ENCODE measurements at places on chromosomes 5 and 9.

GRCh38 chr5:36576721-36577120, 29.7 kb upstream of the SLC1A3 start:
- DNase-seq = no peak

DNA sequence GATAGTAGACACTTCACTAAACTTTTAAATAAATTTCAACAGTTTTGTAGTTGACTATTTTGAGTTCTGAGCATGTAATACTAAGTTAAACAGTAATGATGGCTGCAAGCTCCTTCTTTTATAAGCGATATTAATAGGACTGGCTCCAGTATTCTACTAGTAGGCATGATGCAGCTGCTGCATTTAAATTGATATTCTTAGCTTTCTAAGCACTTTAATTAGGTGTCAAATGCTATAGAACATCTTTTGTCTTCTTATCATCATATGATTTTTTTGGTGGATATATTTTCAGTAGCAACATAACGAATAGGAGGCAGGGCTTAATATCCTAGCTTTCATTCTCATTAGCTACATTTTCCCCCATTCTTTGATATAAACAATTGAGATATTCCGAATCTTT, 141.1 kb downstream of the FBXO4 start:
- no peak for DNase-seq

DNA sequence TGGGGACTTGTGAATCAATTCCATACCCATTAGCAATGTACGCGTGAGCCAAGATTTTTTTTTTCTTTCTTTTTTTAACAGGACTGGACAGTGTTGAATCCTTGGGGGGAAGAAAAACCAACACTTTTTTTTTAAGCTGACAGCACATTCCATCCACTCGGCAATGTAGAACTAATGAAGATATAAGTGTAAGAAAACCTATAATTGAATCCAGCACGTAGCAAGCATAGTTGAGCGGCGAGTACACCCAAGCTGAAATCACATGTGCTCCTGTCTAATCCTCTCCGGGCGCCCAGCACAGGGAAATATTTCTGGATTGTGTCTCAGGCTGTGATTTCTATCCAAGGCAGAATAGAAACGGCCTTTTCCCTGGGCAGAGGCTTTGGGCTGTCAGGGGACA, 118.2 kb downstream of the BOD1 start:
- DNase-seq = no peak

DNA sequence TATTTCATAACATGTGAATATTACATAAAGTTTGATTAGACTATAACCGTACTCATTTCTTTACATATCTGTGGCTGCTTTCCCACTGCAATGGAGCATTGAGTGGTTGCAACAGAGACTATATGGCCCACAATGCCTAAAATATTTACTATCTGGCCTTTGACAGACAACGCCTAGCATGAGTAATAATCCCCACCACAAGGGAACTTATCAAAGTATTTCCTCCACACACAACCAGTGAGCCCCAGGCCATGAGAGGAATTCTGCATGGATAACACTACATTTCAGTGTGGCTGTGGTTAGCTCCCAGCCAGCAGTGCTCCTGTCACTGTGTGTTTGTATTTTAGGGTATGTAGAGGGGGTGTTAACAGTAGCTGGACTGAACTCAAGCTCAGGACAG, 54.8 kb downstream of the FAM81B start:
- no peak for DNase-seq

GRCh38 chr5:56601641-56602071, 213.7 kb upstream of the MAP3K1 start:
- no peak for DNase-seq

DNA sequence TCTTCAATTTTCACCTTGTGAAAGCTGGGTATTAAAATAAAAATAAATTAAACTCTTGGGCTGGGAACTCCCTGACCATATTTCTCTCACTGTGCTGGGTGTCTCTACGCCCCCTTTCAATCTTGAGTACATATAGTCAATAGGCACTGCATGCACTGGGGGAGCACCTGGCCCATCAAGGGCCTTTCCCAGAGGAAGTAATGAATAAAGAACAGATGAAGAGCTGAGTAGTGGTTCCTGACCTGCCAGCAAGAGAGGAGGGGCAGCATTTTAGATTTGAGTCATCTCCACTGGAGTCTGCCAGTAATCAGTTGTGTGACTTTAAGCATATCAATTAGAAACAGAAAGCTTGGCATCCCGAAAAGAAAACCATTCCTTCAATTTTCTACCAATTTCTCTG, 6.2 kb downstream of the MAPKAP1 start:
- no peak for DNase-seq

- no peak for DNase-seq
These were observed 64.2 kb upstream of the CPEB4 start for GRCh38 chr5:173823721-173824567.

DNA sequence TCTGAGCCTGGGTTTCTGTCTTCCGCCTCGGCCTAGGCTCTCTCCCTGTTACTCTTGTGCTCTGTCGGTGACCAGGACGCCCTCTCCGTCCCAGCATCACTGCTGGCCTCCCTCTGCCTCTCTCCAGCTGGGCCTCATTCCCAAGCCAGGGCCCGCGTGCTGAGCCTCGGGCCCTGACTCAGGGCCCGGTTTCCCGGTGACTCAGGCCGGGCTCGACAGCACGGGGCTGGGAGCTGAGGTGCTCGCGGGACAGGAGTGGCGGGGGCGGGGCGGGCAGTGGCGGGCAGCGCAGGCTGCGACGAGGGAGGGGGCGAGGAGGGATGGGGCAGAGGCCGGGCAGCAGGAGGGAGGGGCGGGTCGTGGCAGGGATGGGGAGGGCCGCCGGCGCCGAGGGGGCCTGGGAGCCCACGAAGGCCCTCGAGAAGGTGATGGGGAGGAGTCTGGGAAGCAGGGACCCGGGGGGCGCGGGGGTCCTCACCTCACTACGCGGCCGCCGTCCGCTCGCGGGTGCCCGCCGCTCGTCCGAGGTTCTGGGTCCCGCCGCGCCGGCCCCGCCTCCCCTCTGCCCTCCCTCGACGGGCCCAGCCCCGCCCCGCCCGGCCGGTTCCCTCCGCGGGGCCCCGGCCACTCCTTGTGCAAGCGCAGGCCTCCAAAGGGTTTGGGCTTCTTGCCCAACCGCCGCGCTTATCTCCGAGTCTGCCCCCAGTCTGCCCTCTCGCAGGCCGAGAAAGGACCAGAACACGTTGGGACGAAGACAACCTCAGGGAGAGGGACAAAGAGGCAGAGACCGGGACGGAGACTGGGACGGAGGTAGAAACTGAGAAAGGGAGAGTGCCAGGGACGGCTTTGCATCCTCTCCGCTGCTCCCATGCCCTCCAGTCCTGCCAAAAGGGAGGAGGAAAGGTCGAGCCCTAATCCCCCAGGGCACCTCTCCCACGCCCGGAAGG, at the start of gene ARAP3:
TSS of gene ARAP3 (minus strand) at position 536 of the 947 bp plus-strand sequence. CDS start 1,744 bp downstream, outside the sequence.
- DNase-seq = peak; percentile 25

- DNase-seq = no peak
These were observed 7.7 kb downstream of the LPCAT1 start for GRCh38 chr5:1515921-1516571.

- no peak for DNase-seq
These were observed 168.8 kb downstream of the ARHGAP26 start for GRCh38 chr5:142939006-142939405.

Data from activated CD4-positive, alpha-beta T cell treated with anti-CD3 and anti-CD28 coated beads, Interleukin-2, amount 50 U/mL, for 4 hours (primary cell).